ENCODE measurements at places on chromosomes 6 and 20.

GRCh38 chr20:23690581-23690980 is 1.7 kb upstream of the CST4 start:
- H3K4me1 ChIP-seq, result no peaks in the 10 kb centered on the region
- no peak overlapping the region for H3K27ac ChIP-seq
- peaks cover 7% of the 10 kb centered on the region for H3K27me3 ChIP-seq

- no peak overlapping the region for H3K4me3 ChIP-seq
- no peak for DNase-seq
- no peaks in the 10 kb centered on the region for H3K4me1 ChIP-seq
- no peak overlapping the region for H3K27ac ChIP-seq
Measured at GRCh38 chr20:8527998-8528723, 396.1 kb downstream of the PLCB1 start.

DNA sequence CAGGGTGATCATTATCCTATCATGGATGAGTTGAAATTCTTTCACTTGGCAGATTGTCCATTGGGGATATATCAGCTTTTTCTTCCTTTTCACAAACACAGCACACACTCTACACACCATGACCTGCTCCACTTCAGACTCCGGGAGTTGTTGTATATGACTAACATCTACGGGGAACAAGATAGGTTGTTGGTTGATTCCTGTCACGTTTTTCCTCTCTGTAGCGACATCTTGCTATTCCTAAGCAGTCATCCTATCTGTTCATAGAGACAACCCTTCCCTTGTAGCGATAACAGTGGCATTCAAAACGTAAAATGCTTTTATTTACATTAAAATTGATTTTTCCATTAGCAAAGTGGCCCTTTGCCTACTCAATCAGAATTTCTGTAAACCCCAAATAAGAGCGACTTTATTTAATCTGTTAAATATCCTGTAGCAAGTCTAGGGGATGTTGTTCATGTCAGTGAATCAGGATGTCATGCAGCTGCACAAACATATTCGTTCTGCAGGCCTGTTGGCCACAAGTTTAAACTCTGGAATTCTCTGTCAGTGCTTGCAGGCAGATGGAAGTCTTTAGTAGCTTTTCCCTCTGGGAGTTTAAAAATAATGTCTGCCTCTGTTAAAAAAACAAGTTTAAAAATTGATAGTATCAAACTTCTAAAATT is 23.1 kb downstream of the PHACTR2 start:
- peaks cover 10% of the 10 kb centered on the region for H3K4me1 ChIP-seq
- H3K4me3 ChIP-seq, result no peak overlapping the region
- no peaks in the 10 kb centered on the region for H3K27me3 ChIP-seq
- no peak for DNase-seq
- no peak overlapping the region for H3K27ac ChIP-seq

GRCh38 chr20:17137692-17138091 is 89.1 kb upstream of the PCSK2 start:
- no peaks in the 10 kb centered on the region for H3K36me3 ChIP-seq
- H3K27ac ChIP-seq, result no peak overlapping the region
- DNase-seq, result no peak
- H3K4me3 ChIP-seq, result no peak overlapping the region
- no peaks in the 10 kb centered on the region for H3K4me1 ChIP-seq

DNA sequence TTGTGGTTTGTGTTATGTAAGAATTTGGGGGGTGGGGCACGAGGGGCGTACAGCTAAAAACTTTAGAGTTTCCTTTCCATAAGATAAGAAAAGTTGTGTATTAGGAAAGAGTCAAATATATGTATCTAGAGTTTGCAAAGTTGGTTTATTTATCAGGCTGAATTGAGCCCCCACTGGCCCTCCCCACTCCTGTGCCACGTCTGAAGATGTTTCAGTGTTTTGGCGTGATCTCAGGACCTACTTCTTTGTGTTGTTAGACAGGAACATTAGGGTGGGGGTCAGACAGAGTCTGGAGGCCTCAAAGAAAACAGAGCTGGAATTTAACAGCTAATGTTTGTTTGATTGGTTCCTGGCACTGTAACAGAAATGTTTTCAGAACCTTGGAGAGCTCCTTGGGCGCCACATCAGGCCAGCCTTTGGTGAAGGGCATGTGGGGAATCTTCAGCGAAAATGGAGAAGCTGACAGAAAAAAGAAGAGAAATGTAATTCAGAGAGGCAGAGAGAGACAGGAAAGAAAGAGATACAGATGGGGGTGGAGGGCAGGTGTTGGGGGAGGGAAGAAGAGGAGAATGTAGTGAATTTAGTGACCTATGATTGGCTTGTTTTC is 674 bp downstream of the NRSN1 start:
- DNase-seq, result peak; percentile 45
- no peak overlapping the region for H3K4me3 ChIP-seq
- no peaks in the 10 kb centered on the region for H3K36me3 ChIP-seq
- no peak overlapping the region for H3K27ac ChIP-seq
